ELR (cell line): ENCODE measurements at places on chromosomes 5 and 9.

DNA sequence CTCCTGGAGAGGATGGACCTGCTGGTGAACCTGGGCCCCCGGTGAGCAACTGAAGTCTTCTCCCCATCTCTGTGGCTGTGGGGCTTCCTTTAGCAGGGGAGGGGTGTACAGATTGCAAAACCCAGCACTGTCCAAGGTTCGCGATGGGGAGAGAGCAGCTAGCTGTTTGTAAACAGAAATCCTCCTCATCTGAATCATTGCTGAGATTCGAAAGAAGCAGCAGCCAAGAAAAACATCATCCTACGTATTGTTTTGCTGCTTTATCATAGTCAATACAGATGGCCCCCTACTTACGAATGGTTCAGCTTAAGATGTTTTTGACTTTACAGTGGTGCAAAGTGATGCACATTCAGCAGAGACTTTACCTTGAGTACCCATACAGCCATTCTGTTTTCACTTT lies 80.0 kb upstream of the TGFBR1 start:
- DNase-seq, result no peak

DNA sequence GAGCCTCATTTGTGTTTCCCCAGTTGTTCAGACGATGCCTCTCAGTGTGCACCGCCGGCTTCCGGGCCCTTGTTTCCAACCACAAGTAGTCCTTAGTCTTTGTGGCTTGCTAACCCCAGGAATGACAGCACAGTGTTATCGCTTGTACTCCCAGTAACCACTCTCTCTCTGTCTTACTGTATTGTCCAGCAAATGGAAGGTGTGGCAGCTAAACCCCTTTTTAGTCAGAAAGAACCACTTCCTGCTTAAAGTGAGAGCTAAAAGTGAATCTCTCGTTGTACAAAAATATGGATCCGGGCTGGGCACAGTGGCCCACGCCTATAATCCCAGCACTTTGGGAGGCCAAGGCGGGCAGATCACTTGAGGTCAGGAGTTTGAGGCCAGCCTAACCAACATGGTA lies 61.3 kb downstream of the ENC1 start:
- DNase-seq, result no peak

DNA sequence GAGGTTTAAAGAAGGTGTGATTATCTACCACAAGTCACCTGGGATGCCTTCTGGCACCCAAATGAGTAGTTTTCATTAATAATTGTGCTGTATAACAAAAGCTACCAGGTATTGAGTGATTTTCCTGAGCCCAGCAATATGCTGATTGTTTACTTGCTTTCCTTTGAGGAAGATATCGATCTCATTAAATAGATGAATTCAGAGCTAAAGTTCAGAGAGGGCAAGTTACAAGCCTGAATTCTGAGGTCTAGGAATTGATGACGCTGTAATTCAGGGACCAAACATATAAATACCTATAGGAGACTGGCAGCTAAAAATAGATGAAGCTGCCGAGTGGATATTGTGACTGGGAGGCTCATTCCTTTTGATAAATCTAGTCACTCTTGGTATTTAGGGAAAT lies 1.1 kb downstream of the ERCC6L2 start:
- peak; percentile 44 for DNase-seq

DNA sequence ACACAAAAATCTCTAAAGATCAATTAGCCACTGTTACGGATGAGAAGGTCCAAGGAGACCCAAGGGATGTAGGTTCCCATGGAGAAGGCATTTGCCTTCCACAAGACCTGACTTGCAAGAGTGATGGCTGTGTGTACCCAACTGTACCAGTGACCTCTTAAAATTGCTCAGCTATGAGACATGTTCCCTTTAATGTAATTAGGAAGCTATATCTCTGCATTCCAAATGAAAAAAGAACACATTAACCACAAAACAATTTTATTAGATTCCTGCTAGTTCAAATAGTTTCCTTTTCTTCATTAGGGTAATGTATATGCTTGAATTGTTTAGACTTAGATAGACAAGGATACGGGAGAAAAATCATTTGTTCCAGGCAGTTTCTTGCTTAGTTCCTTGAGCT lies 3.3 kb downstream of the OR2Y1 start:
- DNase-seq, result no peak

GRCh38 chr9:137621131-137621757 lies 2.4 kb downstream of the EHMT1 start:
- peak; percentile 59 for DNase-seq

DNA sequence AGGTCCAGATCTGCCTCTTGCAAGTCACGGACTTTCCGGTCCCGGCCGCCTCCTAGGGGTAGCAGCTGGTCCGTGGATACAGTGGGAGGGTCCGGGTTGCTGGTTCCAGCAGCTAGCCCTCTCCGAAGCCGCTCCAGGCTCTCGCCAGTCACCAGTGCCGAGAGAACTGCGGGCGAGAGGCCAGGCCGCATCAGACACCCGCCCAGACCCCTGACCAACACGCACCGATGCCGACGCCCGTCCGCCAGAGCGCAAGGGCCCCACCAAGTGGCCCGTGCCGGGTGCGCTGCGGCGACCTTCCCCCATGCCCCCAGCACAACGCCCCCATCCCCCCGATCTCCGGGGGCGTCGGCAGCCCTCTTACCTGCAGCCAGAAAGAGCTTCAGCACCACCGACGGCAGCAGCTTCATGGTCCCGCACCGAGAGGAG lies 470 bp downstream of the HBEGF start:
- DNase-seq, result peak; percentile 79

DNA sequence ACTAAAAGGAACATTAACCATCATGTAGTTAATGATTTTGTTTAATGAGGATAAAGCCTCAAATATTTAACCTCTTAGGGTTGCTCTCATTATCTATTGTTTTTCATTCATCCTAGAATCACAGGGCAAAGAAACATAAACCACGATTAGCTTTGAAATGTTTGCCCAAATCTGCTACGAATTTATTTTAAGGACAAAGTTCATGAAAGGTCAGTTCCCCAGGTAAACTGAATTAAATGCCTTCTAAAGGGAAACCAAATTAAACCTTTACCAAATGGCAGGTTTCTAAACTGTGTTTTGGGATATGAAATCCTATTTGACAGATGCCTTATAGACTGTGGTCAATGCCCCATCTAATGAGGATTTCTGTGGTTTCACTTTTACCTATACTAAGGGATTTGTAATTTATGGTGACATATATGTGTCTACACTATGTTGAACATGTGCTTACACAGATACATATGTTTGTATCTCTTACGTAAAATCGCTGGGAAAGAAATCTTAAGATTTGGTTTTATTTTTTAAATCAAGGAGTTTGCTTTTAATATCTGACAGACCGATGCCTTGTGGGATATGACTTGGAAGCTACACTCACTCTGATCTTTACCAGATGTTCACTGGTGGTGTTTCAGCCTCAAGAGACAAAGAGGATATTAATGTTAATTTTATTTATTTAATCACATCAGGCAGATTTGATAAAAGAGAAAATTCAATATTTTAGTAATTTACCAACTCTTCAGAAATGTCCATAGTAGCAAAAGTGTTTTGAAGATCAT lies 188.4 kb downstream of the GLIS3 start:
- peak; percentile 42 for DNase-seq

DNA sequence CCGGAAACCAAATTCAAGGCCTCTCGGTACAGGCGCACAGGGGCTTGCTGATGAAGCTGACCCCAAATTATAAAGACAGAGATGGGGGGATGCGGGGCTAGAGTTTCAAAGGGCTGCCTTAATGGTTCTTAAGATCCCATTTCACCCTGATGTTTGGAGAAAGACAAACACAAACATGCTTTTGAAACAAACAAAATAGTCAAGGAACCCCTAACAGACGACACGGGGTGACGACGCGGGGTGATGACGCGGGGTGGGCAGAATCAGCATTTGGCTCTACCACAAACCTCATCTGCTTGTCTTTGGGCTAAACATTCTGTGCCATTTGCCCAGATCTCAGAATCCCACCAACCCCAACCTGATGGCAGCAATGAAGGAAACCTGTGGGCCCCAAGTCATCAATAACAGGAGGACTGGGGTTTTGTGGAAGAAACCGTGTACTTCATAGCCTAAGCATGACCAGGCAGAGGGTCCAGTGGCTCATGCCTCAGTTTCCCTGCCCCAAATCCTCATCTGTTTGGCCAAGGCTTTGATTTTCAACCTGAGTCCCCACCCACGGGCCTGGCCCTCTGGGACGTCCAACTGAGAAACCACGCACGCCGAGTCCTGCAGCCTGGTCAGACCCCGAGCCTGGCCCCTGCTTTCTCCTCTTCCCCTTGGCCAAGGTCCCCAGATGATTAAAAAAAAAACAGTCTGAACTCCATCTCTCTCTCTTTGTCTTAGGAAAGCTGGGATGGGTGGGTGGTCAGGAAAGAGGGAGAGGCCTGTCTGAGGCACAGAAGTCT lies 148.5 kb downstream of the COL23A1 start:
- no peak for DNase-seq

DNA sequence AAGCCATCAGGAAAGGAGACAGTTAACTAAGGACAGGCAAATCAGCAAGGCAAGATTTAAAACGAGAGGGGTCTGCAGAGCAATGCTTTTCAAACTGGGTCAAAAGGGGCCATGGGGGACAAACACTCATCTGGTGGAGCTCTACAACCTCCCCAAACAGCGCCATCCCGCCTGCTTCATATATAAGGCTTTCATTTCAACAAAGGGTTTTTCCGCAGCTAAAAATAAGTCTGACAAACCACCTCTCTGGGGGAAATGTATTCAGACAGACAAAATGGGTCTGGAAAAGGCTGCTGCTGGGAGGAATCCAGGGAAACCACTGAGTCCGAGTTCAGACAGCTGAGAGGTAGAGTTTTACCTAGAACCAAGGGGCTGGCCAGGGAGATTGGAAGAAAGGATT lies 8.3 kb upstream of the SEPTIN8 start:
- DNase-seq, result no peak

- peak; percentile 85 for DNase-seq
Observed at GRCh38 chr5:103397739-103398581, 139.4 kb downstream of the MACIR start.

DNA sequence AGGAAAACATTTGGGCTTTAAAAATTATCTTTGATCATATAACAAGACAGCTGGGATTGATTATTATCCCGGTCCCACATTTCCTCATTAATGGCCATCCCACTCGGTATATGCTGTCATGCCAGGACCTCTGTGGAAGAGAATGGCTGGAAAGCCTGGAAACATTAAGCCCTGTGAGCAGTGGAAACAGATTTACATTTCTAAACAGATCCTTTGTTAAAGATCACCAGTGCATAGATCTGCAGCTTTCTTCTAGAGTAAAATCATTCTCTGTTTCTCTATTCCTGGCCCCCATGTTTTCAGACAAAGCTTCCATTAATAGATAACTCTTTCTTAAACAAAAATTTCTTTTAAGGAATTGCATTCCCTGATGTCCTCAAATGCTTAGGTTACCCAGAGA lies 152.2 kb downstream of the CAVIN4 start:
- DNase-seq, result no peak

GRCh38 chr5:148986636-148987035 lies 76.2 kb downstream of the SH3TC2 start:
- DNase-seq, result no peak

DNA sequence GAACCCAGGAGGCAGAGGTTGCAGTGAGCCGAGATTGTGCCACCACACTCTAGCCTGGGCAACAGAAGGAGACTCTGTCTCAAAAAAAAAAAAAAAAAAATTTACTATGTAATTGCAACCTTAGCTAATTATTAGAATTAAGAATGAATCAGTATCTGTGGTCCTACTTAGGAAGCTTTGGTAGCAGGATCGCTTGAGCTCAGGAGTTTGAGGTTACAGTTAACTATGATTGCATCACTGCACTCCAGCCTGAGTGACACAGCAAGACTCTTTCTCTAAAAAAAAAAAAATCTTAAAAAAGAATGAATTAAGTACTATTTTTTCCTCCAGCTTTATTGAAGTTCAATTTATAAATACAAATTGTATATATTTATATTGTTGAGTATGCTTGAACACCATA lies 16.7 kb downstream of the NDUFAF2 start:
- DNase-seq, result no peak
